ENCODE measurements at places on chromosomes 5 and 9.

GRCh38 chr5:109668668-109669422, 20.9 kb upstream of the MAN2A1 start:
- no peak for DNase-seq

GRCh38 chr9:115978659-115979096, 174.9 kb upstream of the PAPPA start:
- DNase-seq: no peak

- DNase-seq: peak; percentile 29
Measured at GRCh38 chr5:128905568-128906110, 59.6 kb upstream of the SLC27A6 start.

- DNase-seq: no peak
Measured at GRCh38 chr5:43498581-43498980, 14.9 kb upstream of the TMEM267 start.

- no peak for DNase-seq
Measured at GRCh38 chr9:136241542-136241941, 4.1 kb downstream of the QSOX2 start.

- no peak for DNase-seq
Measured at GRCh38 chr5:31396611-31397295, 135.1 kb downstream of the DROSHA start.

GRCh38 chr5:59660737-59661136, 232.8 kb downstream of the PDE4D start:
- no peak for DNase-seq

DNA sequence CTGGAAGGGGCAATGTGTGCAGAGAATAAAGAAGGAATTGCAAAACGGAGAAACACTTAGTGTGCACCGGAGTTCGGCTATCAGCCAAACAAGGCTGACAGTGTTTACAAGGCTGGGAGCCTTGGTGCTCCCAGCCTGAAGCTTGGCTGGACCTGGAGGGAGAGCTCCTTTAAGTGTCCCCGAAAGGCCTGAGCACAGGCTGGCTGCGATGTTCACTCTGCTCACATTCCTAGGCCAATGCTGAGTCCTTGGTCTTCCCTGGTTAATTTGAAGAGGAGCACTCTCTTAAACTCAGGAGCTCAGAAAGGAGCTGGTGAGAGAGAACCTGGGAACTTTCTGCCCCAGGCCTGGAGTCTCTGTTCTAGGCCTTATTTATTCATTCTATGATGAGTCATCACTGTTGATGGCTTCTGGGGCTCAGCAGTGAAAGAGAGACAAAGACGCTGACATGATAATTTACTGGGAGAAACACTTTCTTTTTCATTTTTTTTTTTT, 88.6 kb upstream of the MYO10 start:
- DNase-seq: no peak

DNA sequence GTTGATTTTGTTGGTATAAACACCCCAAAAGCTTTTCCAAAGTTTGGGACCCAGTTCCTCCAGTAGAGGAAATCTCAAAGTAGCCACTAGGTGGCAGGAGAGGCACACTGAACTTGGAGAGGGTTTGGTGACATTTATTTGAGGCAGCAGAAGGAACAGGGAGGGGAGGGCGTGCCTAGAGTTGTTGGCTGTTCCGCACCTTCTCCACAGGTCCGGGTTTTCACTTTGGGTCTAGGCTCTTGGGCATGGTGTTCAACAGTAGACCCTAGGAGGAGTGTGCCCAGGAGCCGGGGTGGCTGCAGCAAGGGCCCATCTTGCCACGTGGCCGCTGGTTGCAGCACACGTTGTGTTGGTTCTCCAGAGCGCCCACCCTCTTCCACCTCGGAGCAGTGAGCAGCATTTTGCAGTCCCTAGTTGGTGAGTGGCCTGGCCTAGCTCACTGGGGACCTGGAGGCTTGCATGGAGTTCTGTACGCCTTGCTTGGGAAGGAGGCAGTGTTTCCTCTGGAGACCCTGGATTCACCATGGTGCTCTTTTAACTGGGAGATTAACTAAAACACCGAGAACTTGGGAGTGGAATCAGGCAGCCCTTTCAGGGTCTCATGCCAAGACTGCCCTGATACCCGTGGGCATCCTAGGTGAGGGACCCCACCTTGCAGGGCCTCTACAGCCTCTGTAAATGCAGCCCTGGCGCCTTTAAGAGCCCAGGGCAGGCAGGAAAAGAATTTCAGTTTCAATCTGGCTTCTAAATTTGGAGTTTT, 28.2 kb downstream of the PTPA start:
- peak; percentile 77 for DNase-seq

DNA sequence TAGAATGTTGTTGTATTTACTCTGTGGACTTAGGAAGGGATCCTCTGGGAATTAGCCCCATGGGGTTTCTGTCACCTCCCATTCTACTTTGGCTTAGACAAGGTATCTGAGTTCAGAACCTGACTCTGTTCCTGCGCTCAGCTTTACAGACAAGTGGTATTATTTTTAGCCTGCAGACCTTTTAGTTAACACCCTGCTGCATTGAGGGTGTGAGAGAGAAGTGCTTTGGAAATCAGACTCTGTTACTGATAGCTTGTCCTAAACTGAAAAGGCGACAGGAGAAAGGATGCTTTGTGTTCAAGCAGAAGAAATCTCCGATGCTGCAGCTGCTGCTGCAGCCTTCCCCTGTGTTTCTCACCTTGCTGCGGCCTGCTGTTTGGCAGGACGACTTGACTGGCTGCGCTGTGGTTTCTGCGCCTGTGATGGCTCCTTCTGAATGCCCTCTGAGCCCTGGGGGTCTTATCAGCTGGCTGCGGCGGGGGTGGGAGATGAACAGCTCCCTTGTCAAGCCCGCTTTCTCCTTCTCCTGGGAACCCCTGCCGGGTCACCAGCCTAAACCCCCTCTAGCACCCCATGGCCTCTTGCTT, 61.9 kb downstream of the PGM5 start:
- no peak for DNase-seq
